ENCODE measurements at places on chromosomes 4 and X.

GRCh38 chrX:129955682-129956081 lies 26.8 kb upstream of the BCORL1 start:
- DNase-seq: no peak

GRCh38 chr4:41533680-41534079 lies 4.3 kb upstream of the LIMCH1 start:
- no peak for DNase-seq

- no peak for DNase-seq
These were observed 406.4 kb downstream of the FAM47A start for GRCh38 chrX:33725535-33726210.

DNA sequence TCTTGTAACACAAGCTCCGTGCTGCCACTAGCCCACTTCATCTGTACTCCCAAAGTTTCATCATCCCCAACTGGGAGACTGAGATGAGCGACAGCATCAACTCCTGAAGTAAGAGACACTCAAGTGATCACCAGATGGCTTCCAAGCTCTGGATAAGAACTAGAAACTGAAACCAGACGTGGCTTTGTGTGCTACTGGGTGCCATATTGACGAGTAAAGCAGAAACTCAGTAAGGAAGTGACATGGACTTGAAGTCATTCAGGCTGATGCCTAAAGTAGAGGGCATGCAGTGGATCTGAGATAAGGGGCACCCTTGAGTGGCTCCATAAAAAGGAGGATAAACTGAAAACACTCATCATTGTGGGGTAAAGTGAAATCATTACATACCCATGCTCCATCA lies 72.4 kb downstream of the PCYT1B start:
- DNase-seq: no peak

GRCh38 chr4:8537041-8537461 lies 43.1 kb upstream of the GPR78 start:
- peak; percentile 76 for DNase-seq

DNA sequence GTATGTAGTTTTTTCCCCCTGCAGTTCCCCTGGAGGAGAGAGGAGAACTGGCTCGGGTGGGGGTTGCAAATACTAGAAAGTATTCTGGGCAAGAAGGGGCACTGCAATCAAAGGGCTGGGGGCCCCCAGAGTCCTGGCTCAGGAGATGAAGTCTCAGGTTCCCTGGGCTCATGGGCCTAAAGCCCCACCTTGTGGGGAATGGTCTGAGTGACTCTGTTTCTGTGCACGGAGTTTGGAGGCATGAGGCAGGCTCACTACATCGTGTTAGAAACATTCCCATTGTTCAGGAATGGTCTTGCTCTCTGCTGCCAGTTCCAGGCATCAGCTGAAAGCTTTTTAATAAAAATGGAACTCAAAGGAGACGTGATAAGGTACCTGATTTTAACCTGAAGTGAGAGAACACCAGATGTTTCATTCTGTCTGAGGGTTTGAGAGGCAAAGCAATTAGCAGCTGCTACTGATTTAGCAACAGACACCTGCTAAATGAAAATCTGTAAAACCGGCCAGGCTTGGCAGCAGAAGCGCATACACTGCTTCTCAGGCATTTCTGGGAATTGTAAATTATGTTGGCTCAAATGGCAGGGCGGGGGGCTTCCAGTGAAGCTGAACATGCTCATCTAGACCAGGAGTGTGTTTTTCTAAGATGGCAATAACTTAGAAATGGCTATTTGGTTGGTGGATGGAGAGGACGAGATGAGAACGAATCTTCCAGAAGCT lies 122.7 kb downstream of the TMEM164 start:
- DNase-seq: no peak

GRCh38 chrX:18654875-18655836 lies 16.8 kb downstream of the RS1 start:
- DNase-seq: no peak

GRCh38 chrX:118675966-118676349 lies 51.4 kb upstream of the IL13RA1 start:
- DNase-seq: no peak

DNA sequence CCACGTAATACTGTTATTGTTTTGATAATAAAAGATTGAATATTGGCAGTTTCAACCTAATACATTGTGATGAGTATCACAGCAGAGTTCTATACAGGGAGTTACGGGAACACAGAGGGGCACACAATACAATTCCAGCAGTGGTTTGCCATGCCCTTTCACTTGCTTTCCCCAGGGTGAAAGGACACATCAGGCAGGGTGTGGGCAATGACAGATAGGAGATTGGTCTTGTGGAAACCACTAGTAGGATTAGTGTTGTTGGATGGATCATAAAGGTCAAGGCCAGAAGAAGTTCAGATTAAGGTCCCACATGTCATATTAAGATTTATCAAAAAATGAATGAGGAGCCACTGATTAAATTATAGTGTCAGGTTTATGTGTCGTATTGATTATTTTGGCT lies 8.1 kb downstream of the HSD17B11 start:
- DNase-seq: no peak

DNA sequence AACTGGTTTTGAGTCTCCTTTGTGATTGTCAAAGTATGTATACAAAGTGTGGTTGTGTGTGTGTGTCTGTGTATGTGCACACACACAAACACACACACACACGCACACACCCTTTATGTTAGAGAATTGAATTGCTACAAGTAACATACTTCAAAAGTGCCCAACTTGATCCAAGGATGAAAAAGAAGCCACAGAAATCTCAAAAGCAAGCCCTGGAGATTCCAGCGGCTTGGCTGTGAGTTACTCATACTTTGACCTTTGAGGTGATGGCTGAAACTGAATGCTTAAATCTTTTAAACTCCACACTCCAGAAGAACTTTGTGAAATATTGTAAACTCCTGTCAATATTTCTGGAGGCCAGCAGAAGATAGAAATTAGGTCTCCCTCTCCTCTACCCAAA lies 168.4 kb upstream of the NRK start:
- DNase-seq: no peak
